Activated CD4-positive, alpha-beta T cell treated with anti-CD3 and anti-CD28 coated beads, Interleukin-2, amount 10 ng/mL, durations not matched to agents 7 days and 5 days (primary cell): ENCODE measurements at places on chromosomes 7 and 10. TPM values are rescaled to one million over a fixed set of nuclear protein-coding genes. Genes with fewer than 3 reads are reported as not detected.

GRCh38 chr7:16668049-16668858, 22.3 kb downstream of the BZW2 start:
- DNase-seq = no peak
- peaks cover 52% of the 10 kb centered on the region for H3K36me3 ChIP-seq
- H3K4me3 ChIP-seq = no peak overlapping the region
- H3K27ac ChIP-seq = no peak overlapping the region

- H3K4me3 ChIP-seq = no peak overlapping the region
- no peak overlapping the region for H3K27ac ChIP-seq
- no peak for DNase-seq
- H3K36me3 ChIP-seq = no peaks in the 10 kb centered on the region
- H3K4me1 ChIP-seq = no peaks in the 10 kb centered on the region
These were observed 44.8 kb downstream of the GNAT3 start for GRCh38 chr7:80467069-80467468.

GRCh38 chr7:151167197-151167961, at the start of gene GBX1:
TSS of gene GBX1 (minus strand) at chr7:151167694. CDS start at chr7:151167548, 146 bp downstream.
- no peak for DNase-seq
- H3K36me3 ChIP-seq = no peaks in the 10 kb centered on the region
- H3K27ac ChIP-seq = no peak within 1 kb of the TSS
- H3K27me3 ChIP-seq = peaks cover 38% of the 10 kb centered on the region

- peaks cover 1% of the 10 kb centered on the region for H3K36me3 ChIP-seq
- H3K4me3 ChIP-seq = peak overlapping the region; percentile 39
- H3K4me1 ChIP-seq = peaks cover 27% of the 10 kb centered on the region
- H3K27ac ChIP-seq = no peak overlapping the region
- peak; percentile 55 for DNase-seq
These were observed 1.6 kb downstream of the HOXA3 start for GRCh38 chr7:27150568-27151340.

DNA sequence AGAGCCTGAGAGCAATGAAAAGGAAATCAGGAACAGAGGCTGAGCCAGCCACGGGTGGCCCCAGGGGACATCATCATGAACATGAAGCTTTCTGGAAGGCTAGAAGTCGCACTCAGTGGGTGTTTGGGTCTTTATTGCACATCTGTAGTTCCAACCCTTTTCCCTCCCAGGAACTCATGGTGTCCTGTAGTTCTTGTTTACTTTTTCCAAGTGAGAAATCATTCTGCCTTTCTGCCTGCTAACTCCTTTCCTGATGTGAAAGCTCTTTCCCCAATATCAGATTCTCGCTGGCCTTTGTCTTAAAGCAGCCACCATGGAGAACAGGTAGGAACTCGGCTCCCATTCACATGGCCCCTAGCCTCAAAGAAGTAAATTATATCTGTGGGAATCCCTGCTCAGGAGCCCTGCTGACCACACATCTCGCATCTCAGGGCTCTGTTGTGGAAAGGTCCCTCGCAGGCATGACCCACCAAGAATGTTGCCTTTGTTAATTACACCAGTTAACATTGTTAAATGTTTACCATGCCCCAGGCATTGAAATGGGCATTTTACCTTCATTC, 542.7 kb downstream of the TNS3 start:
- no peaks in the 10 kb centered on the region for H3K36me3 ChIP-seq
- no peak overlapping the region for H3K4me3 ChIP-seq
- H3K4me1 ChIP-seq = no peaks in the 10 kb centered on the region
- no peak overlapping the region for H3K27ac ChIP-seq
- no peak for DNase-seq

Gene PCLO
- not detected for total RNA-seq

Gene SFRP4
- total RNA-seq = not detected
